Activated T-helper 17 cell treated with anti-CD3 and anti-CD28 coated beads, Interleukin-2, amount 50 U/mL, for 72 hours (primary cell): ENCODE measurements at places on chromosomes 7 and 10. TPM values are rescaled to one million over a fixed set of nuclear protein-coding genes. Genes with fewer than 3 reads are reported as not detected.

The CDNF gene
- total RNA-seq = 1.5 TPM

DNA sequence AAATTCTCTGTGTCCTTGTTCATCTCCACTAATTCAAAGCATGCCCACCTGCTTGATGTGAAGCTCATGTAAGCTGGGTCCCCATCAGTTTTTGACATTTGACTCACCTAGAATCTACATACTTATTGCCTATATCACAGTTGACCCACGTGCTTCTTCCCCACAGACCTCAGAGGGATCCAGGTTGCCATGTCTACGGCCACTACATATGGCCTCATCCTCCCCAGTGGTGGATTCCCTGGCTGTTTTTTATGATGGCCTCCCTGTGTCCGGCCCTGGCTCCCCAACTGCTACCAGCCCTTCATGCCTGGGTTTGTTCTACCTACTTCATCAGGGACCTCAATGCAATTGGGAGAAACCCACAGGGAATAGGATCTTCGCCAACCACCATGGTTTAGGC is 187.4 kb upstream of the GDF10 start:
- ATAC-seq = no peak

GRCh38 chr7:15889507-15889906 is 203.0 kb upstream of the MEOX2 start:
- ATAC-seq = no peak

- ATAC-seq = no peak
Observed at GRCh38 chr7:158255558-158255957, 332.1 kb downstream of the PTPRN2 start.
